ENCODE measurements at places on chromosomes 11 and 22.

DNA sequence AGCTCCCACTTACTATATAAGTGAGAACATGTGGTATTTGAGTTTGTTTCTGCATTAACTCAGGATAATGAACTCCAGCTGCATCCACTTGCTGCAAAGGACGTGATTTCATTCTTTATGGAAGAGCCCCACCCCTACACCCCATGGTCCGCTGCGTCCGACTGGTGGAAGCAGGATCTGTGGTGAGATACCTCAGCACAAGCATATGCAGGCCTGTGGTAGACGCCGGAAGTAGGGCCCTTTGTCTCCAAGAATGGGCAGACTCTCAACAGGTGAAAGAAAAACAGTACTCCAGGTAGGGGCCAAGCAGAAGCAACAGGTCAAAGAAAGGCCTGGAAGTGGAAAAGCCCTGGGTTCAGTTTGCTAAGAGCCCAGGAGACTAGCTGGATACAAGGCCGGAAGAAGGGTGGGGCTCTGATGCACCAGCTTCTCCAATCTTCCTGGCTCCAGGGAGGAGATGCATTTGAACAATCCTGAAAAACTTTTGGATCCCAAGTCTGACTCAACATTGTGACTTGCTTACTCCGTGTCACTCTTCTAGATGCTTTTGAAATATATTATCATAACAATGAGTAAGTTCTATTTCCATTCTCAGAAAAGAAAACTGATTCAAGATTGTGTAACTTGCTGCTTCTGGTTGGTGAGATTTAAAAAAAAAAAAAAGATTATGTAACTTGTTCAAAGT lies 30.4 kb downstream of the NEAT1 start:
- DNase-seq = no peak

- DNase-seq = no peak
Measured at GRCh38 chr22:44988671-44989070, 21.1 kb downstream of the PHF21B start.

DNA sequence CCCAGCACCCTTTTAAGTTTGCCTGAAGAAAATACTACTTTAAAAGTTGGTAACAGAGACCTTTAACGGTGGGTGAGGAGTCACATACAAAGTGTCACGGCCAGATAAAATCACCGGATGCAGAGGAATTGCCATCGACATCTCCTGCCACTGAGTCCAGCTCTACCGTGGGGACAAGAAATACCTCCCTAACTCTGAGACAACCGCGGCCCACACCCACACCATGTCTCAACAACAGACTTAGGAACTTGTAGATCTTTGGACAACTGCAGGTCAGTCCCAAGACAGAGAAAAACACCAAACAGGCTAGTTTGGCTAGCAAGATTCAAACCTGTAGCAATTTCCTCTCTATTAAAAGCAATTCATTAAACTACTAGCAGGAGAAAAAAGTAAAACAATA lies 669 bp downstream of the ETS1 start:
- no peak for DNase-seq

- no peak for DNase-seq
Measured at GRCh38 chr22:30348809-30349208, 7.9 kb downstream of the SF3A1 start.

DNA sequence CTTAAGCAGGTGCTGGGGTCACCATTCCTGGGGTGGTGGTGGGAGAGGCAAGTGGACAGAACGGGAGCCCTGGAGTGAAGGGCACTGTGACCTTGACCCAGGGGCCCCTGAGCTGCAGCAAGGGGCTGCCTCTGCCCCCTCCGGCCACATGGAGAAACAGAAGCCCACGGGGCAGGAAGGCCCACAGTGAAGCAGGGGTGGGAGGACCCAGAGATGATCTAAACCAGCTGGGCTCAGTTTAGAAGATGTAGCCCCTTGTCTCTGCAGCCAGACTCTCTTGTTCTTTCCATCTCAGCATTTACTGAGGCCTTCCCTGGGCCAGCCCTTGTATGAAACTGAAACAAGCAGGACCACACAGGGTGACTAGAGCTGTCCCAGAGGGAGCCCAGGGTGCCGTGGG lies 30.5 kb downstream of the WNT11 start:
- no peak for DNase-seq

Data from Right ventricle myocardium superior (tissue), 1 donor.